ENCODE measurements at places on chromosomes 16 and 17.

DNA sequence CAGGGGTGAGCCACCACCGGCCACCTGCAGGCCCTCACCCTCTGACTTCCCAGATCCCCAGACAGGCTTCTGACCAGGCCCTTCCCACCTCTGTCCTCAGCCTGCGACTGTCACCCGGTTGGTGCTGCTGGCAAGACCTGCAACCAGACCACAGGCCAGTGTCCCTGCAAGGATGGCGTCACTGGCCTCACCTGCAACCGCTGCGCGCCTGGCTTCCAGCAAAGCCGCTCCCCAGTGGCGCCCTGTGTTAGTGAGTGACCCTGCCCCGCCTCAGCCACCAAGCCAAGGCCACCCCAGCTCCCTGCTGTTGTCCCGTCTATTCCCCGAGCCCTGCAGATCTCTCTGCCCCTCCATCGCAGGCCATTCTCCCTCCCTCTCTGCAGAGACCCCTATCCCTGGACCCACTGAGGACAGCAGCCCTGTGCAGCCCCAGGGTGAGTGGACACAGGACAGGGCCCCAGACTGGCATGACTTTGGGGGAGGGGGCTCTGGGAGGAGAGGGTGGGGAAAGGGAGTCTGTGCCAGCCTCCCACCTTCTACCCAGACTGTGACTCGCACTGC lies 1.9 kb downstream of the NTN3 start:
- no peak for ATAC-seq

DNA sequence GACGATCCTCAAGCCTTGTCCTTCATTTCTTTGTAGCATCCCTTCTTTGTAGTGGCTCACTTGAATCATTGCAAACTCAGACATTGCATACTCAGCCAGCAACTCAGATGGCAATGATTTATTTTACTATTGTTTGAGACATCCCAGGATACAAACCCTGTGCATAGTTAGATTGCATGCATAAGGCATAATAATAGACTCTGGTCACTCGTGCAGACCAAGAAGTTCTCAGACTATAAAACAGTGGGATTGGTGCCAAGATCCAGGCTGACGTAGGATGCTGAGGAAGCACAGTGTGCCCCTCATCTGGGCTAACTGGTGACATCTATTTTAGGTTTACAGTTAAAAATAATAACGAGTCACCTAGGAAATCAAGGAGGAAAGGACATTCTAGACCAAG lies 142.3 kb downstream of the PMP22 start:
- no peak for ATAC-seq

GRCh38 chr17:66963521-66963908 lies 992 bp upstream of the CACNG4 start:
- ATAC-seq: no peak

DNA sequence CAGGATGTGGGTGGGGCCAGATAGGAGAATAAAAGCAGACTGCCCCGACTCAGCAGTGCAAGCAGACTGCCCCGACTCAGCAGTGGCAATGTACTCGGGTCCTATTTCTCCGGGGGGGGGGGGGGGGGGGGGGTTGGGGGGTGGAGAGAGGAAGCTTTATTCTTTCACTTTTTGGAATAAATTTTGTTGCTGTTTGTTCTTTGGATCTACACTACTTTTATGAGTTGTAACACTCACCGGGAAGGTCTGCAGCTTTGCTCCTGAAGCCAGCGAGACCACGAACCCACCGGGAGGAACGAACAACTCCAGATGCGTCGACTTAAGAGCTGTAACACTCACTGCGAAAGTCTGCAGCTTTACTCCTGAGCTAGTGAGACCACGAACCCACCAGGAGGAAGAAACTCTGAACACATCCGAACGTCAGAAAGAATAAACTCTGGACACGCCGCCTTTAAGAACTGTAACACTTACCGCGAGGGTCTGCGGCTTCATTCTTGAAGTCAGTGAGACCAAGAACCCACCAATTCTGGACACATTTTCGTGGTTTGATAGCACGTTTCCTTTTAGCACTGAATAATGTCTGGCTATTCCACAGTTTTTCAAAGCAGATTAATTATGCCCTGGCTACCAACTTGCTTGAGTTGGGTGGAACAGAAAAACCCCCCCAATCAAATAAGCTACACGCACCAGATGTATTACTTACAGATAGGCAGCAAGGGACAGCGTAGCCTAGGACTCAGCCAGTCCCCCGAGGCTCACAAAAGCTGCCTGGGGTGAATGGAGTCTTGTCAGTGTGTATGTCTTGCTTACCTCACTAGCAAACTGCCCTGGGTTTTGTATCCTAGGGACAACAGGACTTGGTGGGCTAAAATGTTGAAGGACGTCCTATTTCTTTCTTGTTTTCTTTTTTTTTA lies 11.9 kb downstream of the FZD2 start:
- no peak for ATAC-seq

DNA sequence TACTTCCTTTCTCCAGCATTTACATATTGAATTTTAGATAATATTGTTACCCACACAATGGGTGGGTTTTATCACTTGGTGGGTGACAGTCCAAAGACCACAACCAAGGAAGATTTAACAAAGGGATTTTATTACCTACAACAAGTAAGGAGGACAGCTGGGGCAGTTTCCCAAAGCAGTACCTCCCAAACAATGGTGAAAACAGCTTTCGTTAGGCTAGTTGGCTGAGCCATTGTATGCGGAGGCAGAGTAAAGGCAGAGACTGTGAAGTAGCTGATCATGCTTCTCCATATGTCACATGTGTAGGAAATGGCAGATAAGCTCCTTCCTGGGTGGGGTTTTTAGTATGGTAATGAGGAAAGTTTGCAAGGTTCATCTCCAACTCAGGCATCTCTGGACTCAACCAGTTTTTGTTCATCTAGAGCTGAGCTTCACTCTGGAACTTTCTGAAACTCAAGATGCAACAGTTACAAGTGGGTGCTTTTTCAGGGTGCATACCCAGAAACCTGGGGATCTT lies 104.3 kb upstream of the PSMD7 start:
- ATAC-seq: no peak

GRCh38 chr16:83830091-83830768 lies 22.5 kb downstream of the HSBP1 start:
- no peak for ATAC-seq

DNA sequence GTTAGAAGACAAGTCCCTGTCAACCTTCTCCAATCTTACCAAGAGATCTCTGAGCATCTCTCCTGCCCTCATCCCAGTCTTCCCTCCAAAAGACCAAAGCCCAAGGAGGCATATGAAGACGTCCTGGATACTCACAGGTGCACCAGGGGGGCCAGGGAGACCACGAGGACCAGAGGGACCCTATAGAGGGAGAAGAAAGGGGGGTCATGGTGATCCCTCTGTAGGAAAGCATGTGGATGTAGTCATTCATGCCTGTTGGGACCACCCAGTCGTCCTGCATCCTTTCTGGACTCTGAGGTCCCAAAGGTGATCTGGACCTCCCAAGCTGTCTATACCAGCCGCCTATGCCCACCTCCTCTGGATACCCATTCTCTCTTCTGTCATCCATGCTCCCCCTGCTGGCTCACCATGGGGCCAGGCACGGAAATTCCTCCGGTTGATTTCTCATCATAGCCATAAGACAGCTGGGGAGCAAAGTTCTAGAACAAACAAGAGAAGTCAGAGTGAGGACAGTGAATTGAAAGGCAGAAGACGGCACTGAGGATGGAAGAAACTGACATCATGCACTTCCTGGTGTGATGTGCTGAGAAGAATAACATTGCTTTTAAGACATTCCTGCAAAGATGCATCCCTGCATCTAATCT lies 3.3 kb downstream of the COL1A1 start:
- ATAC-seq: no peak

DNA sequence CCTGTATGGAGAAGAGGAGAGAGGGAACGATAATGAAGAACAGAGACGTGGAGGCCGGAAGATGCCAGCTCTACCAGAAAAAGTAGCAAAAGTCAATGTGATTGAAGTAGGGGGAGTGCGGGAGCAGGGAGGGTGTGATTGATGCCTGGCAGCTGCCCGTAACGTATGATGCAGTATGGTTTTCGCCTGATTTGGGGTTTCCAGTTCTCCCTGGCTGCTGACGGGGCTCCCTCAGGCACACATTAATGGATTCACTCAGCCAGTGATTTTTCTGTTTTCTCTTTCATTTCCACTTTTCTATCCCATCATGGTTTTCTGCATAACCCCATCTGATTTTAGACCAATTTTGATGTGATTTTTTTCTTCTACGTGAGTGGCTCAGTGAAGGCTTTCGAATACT lies 62.1 kb downstream of the PRKCA start:
- ATAC-seq: no peak

DNA sequence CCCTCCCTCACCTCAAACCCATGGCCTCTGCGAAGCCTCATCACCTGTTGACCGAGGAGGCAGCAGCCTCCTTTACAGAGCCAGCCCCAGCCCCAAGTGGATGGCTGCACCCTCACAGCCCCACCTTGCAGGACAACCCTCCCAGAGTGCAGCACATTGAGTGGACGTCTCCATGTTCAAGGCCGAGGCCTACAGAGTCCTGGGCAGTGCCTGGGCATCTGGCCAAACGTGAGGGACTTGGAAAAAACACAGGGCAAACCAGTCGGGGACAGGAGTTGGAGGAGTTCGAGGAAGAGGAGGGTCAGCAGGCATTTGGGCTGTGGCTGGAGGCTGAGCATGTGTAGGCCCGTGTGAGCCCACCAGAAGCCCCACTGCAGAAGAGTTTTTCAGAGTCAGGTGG lies 39.6 kb downstream of the ACTG1 start:
- ATAC-seq: no peak

DNA sequence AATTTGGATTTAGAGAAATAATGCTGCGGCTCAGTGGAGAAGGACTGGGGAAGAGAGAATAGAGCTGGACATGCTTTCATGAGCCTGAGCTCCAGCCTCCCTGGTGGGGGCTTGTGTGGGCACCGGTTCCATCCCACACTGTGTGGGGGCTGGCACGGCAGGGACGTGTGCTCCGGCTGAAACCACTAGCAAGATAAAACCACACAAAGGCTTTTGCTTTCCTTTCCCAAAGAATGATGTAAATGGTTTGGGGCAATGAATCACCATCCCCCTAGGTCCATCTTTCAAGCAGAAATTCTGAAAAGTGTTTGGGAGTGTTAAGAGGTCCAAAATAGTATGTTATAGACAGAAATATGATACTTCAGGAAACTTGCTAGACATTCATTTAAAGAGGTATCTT lies 77.0 kb downstream of the CDH11 start:
- ATAC-seq: no peak

- ATAC-seq: no peak
Observed at GRCh38 chr17:67829331-67829730, 4.0 kb downstream of the BPTF start.

GRCh38 chr16:19436540-19436939 lies 18.9 kb downstream of the TMC5 start:
- ATAC-seq: no peak

DNA sequence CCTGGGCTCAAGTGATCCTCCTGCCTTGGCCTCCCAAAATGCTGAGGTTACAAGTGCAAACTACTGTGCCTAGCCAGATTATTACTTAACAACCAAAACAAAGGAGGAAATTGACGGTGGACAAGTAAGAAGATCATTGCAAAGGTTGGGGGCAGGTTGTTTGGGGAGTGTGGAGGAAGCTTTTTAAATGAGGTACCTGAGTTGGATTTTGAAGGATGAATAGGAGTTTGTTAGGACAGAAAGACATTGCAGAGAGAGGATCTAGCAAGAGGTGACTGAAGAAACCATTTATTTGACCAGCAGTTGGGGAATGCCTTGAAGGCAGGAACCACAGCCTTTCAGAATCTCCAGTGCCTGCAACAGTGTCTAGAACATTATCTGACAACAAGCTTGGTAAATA lies 51.3 kb downstream of the ABCC1 start:
- ATAC-seq: no peak

DNA sequence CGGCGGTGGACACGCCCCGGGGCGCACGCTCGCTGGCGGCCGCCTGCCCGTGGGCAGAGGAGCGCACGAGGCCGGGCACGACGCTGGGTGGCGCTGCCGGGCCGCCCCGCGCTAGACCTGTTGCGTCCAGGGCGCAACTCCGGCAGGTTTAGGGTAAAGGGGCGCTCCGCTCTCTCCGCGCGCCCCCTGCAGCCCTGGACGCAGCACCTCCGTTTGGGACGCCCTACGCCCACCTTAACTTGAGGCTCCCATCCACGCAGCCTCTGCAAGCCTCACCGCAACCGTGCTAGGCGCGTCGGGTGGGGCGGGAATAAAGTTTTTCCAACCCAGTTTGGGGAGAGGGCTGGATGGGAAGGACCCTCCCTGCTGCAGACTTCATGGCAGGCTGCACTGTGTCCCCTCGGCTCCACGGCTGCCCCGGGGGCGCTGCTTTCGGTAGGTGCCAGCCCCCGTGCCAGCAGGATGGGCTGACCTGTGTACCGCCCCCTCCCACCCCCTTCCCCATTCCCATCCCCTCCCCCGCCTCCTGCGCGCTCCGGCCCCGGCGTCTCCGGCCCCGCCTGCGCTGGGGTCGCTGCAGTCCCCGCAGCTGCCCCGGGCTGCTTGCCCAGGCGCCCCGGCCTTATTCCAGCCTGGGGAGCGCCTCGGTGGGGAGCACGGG lies at the start of gene SYT17:
Gene SYT17, plus strand, starts transcription at position 531 of the 661 bp plus-strand sequence. CDS start 407 bp downstream, outside the sequence.
- peak; percentile 91 for ATAC-seq

DNA sequence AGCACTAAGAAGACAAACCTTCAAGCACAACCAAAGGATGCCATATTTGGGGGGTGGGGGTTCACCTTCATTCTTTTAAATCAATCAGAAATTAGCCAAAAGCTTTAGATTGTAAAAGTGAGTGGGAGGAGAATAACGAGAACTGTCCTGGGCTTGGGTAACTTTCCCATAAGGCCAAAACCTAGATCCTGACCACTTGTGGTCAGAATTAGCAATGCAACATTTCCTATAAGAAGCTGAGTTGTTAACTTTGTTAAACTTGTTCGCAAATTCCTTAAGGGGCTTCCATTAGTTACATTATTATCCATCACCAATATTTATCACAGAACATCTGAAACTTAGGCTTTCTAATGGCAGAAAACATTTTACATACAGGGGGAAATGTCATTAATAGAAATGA lies 25.1 kb downstream of the STAT5B start:
- no peak for ATAC-seq

DNA sequence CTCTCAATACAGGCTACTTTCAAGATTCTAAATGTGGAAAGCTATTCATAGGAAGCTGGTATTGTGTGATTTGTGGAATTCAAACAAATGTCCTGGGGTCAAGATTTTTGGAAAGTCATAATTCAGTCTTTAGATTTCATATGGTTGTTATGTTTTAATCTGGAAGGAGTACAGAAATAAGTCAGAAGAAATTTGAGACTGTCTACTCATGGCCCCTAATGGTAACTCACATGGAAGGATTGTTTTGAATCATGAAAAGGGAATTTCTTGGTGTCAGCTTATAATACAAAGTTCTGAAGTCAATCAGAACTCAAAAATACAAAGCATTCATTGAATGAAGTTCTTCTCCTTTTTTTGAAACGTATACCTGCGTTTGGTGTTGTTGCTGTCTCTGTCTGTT lies 3.1 kb downstream of the KCNJ2 start:
- no peak for ATAC-seq

Data from esophagus mucosa (tissue), 1 donor.